ENCODE measurements at places on chromosomes 12 and 14.
A peak's percentile ranks its signal among the peaks of the same experiment; 100 is the strongest.

DNA sequence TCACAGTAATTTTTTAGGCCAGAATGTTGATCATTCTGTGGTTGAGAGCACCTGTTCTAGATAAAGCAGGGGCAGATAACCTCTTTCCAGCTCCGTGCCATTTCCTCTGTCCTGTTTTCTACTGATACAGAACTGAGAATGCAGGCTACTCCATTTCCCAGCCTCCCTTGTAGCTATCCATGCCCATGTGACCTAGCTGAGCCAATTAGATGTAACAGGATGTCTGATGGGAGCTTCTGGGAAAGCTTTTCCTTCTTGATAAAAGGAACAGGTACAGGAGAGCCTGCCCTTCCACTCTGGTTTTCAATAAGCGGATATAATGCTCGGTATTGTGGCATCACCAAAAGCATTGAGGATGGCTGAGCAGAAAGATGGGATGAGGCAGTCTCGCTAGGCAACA, 54.2 kb downstream of the LRRC74A start:
- DNase-seq: no peak

DNA sequence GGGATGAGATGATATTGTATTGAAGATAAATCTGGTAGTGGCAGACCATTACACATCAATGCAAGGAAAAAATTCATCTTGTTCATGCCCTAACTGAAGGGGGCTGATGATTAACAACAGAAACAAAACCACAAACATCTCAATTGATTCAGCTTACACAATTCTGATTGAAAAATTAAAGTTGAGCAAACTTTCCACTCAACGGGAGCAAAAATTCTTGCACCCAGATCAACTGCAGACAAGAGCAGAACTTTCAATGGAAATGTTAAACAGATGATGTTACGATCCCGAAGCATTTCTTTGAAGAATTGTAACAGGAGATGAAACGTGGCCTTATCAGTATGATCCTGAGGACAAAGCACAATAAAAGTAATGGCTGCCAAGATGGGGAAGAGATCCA, 172.4 kb upstream of the SOX5 start:
- DNase-seq: no peak

GRCh38 chr14:69650948-69651369, 39.6 kb downstream of the SUSD6 start:
- no peak for DNase-seq

GRCh38 chr14:95252219-95252618, 67.5 kb downstream of the CLMN start:
- no peak for DNase-seq

DNA sequence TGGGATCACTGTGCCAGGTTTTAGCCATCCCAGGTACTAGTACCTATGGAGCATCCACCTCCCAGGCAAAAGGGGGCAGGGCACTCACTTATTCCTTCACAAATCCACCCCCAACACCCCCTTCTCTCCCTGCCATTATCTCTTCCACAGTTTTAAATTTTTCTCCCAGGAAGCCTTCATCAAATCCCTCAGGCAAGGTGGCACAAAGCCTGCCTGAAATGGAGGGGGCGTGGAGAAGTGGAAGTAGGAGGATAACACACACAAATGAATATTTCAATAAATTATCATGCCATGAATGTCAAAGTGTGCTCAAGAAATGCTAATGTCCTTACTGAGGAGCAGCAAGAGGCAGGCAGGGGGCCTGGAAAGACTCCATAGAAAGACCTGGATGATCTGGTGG, 4.7 kb upstream of the CHST11 start:
- no peak for DNase-seq

DNA sequence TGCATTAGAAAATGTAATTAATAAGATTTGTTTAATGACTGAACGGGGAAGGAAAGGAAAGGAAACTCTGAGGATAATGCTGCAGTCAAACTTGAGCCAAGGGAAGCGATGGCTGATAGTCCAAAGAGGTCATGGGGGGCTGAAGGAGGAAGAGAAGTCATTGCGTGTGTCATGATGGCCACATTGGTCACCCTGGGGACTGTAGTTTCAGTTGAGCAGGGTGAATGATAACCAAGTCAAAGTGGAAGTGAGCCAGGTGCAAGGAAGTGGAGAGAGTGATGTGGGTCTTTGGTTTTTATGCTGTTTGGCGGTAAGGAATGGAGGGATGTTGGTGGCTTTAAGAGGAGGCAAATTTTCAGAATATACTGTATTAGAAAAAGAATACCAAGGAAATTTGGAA, 21.6 kb downstream of the C12orf75 start:
- DNase-seq: no peak

GRCh38 chr12:42144158-42144407, 591 bp downstream of the GXYLT1 start:
- no peak for DNase-seq

- no peak for DNase-seq
These were observed 9.2 kb upstream of the TMEM229B start for GRCh38 chr14:67497716-67498115.

GRCh38 chr12:20125276-20125798, 243.0 kb upstream of the PDE3A start:
- DNase-seq: no peak

GRCh38 chr12:38056701-38057689, 259.6 kb upstream of the ALG10B start:
- no peak for DNase-seq

- DNase-seq: no peak
These were observed 2.0 kb downstream of the SP1 start for GRCh38 chr12:53381731-53382630.

DNA sequence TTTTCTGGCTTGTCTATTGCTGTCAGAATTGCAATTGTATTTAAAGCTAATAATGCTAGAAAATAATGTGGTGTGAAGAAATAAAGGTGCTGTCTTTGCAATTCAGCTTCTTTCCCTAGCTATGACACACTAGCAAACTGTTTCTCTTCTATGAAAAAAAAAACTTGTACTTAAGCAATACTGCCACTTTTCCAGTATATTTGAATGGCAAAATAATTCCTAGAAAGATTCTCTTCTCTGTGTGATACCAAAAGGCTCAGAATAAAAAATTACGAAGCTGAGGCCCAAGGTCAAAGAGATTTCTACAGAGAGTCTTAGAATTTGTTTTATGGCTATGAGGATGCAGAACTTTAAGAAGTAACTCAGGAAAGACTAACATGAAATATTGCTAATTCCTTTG, 235.5 kb downstream of the ADAMTS20 start:
- no peak for DNase-seq

DNA sequence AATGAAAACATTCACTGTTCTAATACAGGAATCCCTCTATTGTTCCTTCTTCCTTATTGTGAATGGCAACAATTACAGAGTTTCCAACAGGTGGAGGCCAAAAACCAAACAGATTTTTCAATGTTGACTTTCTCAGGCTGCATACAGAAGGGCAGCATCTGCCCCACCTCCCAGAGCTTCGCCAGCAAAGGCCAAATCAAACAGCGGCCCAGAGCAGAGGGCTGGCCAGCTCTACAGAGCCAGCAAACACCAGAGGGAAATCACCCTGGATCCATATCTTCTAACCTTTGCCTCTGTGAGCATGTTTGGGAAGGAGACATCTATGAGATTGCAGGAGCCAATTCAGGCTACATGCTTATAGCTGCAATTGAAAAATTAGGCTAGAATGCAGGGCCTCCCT, 4.4 kb upstream of the CRACR2A start:
- DNase-seq: no peak

- peak; percentile 20 for DNase-seq
These were observed 721 bp downstream of the CABP1 start for GRCh38 chr12:120640861-120641833.

GRCh38 chr14:70567791-70568190, 32.7 kb downstream of the MED6 start:
- DNase-seq: no peak

- no peak for DNase-seq
These were observed 28.0 kb downstream of the LGALS3 start for GRCh38 chr14:55157080-55157479.

Measured in activated CD8-positive, alpha-beta memory T cell treated with anti-CD3 and anti-CD28 coated beads for 4 hours (primary cell).